Stimulated activated CD4-positive, alpha-beta T cell treated with anti-CD3 and anti-CD28 coated beads, Interleukin-1b, Interleukin-23, amount 100 ng/mL, for 24 hours (primary cell): ENCODE measurements at places on chromosomes 11 and 22.

- DNase-seq = no peak
Observed at GRCh38 chr11:325796-326591, 5.3 kb upstream of the IFITM3 start.

- DNase-seq = no peak
Observed at GRCh38 chr11:6251990-6252473, 7.6 kb upstream of the CCKBR start.

DNA sequence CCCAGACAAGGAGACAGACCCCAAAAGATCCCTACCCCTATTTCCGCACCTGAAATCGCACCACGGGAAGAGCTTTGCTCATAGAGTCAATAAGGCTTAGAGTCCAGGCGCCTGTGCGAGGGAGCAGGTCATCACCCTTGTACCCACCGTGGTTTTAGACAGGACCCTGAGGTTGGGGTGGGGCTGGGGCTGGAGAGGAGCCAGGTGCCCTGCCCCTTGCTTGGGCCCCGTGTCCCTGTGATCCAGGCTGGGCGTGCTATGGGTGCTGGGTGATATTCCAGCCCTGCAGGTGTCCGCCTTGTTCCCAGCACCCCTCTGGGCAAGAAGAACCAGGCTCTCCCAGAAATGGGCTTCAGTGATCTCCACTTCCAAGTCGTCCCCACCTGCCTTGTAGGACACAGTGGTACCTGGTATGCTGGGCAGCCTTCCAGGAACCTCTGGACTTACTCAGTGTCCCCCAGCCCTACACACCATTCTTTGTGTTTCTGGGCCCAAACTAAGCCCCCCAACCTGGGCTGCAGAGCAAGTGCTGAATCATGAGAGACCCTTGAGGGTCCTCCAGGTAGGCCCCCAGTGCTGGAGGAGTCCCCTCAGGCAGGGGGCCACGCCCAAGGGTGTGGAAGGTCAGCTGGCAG is 4.5 kb downstream of the CD81 start:
- DNase-seq = no peak

DNA sequence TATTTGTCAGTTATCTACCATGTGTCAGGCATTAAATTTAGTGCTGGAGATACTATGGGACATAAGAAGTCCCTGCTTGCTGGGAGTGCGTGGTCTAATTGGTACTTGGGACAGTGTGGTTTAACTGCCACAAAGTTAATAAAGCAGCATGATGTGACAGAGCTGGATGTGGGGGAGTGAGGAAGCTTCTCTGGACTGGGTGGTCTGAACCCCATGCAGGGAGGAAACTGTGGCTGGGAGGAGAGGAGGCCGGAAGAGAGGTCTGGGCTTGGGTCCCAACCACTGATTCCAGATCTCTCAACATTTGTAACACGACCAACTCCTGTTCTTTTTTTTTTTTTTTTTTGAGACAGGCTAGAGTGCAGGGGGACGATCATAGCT is 37.1 kb downstream of the ST3GAL4 start:
- no peak for DNase-seq

GRCh38 chr22:17958166-17958565 is 66.2 kb downstream of the MICAL3 start:
- DNase-seq = no peak
